ENCODE measurements at places on chromosomes 12 and 14.

DNA sequence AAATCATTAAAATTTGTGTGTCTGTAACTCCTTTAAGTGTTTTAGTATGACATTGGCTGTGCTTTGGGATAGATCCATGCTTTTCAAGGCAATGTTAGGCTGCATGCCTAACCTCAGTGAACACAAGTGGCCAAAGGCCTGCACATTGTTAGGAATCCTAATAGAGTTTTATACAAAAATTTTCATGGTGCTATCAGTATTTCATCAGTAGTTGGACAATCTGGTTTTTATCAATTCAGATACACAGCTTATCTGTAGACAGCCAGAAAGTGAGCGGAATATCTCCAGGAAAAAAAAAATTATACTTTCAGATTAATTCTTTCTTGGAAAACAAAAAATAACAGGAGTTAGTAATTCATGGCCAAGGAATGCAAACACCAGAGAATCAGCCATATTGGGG lies 324.0 kb upstream of the PDE3A start:
- DNase-seq = no peak

DNA sequence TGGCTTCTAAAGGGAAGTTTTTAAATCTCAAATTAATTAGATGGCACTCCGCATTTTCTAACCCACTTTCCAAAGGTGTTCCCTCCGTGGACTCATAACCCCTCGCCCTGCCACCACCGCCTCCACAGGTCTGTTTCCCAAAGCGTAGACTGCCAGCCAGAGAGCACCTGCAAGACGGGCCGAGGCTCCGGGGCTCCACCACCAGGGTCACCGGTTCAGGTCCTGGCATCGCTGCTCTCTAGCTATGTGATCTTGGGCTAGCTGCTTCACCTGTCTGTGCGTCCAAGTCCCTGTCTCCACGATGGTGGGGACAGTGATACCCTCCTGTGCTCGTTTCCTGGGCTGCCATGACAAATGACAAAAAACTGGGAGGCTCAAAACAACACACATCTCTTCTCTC lies 11.5 kb downstream of the RIMBP2 start:
- DNase-seq = no peak

DNA sequence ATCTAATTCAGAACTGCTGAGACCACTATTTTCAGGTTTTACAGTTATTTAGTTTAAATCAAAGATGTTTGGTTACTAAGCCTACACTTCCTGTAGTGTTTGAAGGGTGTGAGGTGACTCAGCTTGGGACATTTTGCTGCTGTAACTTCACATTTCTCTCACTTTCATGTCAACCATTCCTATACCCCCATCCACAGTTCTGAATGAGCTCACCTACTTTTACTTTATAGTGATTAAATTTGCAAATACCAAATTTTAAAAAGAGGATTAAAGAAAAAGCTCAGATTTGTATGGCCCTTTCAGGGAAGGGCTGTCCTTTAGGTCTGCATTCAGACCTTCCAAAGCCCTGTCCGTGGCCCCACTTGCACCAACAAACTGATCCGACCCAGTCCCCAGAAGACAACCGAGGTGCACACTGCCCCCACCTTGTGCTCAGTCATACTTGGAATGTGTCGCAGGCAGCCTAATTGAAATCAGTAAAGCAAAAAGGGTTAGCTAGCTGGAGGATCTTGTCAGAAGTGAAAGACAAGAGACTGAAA lies 174.4 kb downstream of the MON2 start:
- no peak for DNase-seq

DNA sequence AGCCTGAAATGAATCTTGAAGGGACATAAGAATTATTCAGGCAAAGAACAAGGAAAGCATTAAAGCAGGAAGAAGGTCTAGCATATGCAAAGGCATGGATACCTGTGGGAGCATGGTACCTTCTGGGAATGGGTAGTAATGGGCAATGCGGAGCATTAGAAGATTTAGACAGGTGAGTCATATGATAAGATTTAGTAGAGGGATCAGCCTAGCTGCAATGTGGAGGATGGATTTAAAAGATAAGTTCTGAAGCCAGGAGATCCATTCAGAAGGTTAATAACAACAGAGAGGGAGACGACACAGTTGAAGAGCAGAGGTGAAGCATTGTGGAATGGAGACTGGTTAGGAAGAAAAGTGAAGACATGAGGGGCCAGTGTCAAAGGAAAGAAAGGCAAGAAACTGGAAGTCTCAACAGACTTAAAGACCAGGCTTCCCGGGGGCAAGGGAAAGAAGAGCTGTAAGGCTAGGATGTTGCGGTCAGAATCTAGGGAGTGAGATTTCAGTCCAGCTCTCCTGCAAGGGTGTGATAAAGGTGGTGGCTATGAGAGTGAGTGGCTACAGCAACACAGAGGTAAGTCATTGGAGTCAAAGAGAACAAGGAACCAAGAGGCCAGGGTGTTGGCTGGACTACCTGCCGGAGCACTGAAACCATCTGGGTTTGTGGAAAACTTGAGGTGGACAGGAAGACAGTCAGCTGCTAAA lies 5.6 kb upstream of the STAT6 start:
- DNase-seq = no peak

DNA sequence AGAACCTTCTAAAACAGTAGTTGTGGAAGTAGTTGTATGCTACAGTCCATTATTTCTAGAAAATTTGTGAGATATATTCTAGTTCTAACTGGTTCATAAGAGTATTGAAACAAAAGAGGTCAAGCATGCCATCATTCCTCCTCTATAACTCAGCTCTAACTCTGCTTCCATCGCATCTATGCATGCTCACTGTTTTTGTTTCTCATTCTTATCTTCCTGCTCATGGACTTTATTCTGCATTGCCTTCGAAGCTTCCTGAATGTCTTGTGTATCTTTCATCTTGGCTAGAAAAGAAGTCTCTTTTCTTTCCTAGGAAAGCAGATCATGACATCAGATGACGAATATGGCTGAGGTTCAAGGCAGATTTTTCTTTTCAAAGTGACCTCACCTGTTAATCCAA lies 402 bp downstream of the LMNTD1 start:
- no peak for DNase-seq
